ENCODE measurements at places on chromosomes 12 and 14. TPM values are rescaled to one million over a fixed set of nuclear protein-coding genes. Genes with fewer than 3 reads are reported as not detected.

Gene CCDC175
- polyA plus RNA-seq: not detected

Gene SNRPF
- 18.9 TPM for polyA plus RNA-seq

GRCh38 chr12:89731614-89732013 is 23.0 kb upstream of the ATP2B1 start:
- DNase-seq: no peak

Gene FGF23
- polyA plus RNA-seq: not detected

Gene CIROP
- 0.04 TPM for polyA plus RNA-seq

DNA sequence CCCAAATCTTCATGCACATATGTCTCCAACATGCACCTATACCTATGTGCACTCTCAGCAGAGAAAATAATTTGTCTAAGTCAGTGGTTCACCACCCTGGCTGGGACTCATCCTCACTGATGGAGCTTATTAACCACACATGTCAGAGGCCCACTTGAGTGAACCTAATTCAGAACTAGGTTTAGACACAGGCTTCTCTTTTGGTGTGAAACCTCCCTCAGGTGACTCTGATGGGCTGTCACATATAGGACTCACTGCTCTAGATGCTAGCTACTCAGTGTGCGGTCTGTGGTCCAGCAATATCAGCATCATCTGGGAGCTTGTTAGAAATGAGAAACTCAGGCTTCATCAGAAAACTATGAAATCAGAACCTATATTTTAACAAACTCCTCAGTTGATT is 85.7 kb downstream of the SLC6A15 start:
- no peak for DNase-seq

Gene ZNF84
- 36.1 TPM for polyA plus RNA-seq

DNA sequence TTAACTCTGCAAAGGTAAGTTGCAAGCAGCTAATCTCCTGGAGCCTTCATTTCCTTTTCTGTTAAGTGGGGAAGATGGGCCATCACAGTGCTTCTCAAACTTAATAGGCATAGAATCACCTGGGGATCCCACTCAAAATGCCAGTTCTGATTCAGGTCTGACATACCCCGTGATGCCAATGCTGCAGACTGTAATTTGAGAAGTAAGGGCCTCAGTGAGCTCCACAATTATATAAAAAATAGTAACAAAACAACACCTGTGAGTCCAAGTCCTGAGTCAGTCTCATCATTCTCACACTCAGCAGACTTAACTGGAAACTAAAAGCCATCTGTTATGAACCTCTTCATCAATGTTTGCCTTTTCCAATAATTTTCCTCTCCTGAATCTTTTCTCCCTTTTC is 10.8 kb upstream of the PSMA6 start:
- DNase-seq: no peak

Gene SLC38A1
- 5.1 TPM for polyA plus RNA-seq

DNA sequence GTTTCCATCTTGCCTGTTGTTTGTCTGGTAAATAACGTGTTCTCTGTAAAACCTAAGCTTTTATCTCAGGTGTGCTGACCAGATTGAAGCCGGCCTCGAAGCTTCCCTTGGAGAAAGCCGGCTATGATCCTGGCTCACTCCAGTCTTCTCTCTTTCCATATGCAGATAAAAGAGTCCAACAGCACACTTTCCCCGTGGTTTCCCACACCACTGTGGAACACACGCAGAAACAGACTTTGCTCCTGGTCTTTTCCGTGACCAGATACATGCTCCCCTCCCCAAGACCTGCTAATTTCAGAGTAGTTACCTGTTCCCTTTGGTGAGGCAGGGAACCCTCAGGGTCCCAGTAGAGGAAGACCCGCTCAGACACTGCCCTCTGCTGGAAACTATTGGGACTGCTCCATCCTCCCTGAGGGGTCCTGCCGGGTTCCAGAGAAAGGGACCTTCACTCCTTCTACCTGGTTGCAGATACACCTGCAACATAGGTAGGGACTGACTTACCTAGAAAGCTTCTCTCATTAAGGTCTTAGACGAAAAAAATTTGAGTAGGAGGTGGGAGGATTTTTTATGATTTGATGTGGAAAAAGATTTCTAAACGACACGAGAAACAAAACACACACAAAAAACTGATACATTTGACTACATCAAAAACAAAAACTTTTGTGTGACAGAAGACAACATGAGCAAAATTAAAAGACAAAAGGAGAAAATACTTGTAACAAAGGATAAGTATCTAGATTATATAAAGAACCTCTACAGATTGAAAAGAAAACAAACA is 415.4 kb upstream of the CCDC196 start:
- DNase-seq: peak; percentile 61

All from small intestine (tissue), 16 donors.